ENCODE measurements at places on chromosomes 6 and 20.

DNA sequence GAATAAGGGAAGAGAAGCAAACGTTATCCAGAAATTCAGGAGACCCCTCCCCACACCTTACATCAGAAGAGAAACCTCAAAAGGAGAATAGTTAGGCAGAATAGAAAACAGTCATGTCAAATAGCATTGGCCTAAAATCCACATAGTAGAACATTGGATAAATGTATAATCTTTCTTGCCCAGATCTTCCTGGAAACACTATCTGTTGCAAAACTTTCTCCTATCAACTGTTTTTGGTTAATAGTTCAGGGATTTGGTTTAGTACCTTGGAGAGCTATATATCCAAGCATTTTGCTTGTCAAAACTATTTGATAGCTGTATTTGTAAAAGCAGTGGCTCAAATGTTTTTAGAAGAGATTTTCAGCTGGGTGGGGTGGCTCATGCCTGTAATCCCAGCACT lies 74.3 kb upstream of the PHACTR2 start:
- no peak for DNase-seq

DNA sequence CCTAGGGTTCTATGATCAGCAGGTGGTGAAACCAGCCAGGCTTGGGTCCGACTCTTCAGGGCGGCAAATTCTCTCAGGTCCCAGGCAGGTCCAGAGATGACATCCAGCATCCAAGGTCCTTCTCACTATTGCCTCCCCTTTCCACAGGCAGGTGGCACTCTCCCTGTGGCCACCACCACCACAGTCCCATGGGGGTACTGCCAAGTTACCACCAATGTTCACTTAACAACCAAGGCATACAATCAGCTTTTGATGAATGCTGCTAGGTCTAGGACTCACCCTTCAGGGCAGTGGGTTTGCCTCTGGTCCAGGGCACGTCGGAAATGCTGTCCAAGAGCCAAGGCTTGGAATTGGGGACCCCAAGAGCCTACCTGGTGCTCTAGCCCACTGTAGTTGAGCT lies 40.4 kb upstream of the UTRN start:
- DNase-seq: no peak

GRCh38 chr20:56358070-56358469 lies 704 bp upstream of the FAM210B start:
- no peak for DNase-seq

DNA sequence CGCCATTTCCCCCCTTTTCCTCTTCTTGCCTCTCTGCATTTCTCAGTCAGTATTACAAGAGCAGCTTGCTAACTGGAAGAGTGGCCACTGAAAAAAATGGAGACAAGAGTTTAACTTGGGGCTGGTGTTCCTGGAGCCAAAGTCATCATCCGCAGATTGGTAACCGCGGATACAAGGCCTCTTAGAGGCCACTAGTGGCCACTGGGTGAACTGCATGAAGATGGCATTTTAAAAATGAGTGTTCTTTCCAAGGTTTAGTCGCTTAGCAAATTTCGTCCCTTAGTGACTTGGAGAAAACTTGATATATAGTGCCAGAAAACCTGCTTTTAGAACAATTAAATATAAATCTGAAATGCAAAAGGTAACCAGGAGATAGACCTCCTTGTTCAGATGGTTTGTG lies 4.8 kb downstream of the F13A1 start:
- DNase-seq: peak; percentile 40

DNA sequence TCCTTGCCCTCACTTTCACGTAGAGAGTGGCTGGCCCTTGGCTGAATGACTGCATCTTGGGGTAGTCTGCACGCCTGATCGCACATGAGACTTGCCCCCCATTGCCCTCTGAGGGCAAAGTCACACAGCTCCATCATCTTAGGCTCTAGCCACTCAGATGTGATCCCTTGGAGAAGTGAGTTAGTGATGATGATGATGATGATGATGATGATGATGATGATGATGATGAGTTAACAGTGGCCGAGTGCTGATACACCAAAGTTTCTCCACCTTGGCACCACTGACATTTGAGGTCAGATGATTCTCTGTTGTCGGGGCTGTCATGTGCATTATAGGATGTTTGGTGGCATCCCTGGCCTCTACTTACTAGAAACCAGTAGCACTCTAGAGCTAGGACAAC lies 84.0 kb downstream of the PREX1 start:
- DNase-seq: no peak

DNA sequence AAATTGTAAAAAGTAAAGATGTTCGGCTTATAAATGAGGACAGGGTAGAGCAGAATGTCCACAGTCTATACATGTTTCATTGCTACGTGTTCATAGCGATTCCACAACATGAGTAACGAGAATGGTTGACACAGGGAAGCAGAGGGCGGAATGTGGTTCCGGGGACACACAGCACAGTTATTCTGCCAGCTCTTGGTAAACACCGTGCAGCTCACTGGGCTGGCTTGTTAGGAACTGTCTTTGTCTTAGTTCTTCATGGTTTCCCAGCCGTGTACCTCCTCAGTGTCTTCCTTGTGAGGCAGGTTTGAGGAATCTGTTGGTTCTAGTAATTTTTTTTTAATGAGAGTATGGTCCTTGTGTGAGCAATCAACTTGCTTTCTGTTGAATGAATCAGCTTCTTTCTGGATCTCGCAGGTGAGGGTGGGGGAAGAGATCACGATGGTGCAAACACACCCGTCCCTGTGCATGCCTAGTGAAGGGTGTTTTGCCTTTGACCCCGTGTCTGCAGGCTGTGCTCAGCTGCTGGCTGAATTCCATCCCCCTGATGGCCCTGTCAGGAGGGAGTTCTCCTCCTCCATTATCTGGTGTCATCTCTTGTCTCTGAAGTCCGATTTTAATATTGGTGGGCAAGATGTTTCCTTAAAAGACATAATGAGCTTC lies 168.2 kb downstream of the SMOC2 start:
- DNase-seq: no peak

DNA sequence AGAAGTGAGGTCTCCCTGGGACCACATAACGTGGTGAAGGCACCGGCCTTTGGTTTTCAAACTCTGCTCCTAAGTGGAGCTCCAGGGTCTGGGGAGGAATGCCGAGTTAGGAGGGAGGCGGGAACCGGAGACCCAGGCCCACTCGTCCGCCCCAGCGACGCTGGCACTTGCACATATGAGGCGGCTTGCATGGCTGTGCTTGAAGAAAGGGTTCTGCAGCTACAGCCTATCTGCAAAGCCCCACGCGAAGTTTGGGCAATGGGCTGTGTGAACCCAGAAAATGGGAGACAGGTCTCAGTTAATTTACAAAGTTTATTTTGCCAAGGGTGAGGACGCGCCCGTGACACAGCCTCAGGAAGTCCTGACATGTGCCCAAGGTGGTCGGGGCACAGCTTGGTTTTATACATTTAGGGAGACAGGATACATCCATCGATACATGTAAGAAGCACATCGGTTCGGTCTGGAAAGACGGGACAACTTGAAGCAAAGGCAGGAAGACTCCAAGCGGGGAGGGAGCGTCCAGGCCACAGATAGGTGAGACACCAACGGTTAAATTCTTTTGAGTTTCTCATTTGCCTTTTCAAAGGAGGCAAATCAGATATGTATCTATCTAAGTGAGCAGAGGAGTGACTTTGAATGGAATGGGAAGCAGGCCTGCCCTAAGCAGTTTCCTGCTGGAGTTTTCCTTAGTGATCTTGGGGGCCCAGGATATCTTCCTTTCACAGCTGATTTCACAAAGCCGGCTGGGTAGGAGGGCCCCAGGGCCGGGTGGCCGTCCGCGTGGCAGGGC lies 782 bp upstream of the PCMTD2 start:
- DNase-seq: peak; percentile 20

DNA sequence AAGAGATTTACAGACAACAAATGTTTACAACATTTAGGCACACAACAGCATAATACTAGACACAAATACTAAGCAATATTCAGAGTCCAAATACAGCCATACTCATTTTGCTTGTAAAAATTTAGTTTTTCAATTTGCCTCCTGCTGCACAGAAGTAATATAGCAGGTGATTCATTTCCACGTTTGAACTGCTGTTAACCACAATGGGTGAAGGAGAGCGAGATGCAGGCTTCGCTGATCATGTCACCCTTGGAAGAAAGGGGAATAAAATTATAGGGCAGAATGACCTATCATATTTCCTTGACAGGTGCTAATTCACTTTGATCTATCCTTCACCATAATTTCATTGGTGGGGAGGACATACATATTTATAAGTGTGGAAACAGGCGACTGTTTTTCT lies 643.8 kb upstream of the AGPAT4 start:
- DNase-seq: no peak

GRCh38 chr20:41960166-41960565 lies 342.0 kb upstream of the CHD6 start:
- no peak for DNase-seq

DNA sequence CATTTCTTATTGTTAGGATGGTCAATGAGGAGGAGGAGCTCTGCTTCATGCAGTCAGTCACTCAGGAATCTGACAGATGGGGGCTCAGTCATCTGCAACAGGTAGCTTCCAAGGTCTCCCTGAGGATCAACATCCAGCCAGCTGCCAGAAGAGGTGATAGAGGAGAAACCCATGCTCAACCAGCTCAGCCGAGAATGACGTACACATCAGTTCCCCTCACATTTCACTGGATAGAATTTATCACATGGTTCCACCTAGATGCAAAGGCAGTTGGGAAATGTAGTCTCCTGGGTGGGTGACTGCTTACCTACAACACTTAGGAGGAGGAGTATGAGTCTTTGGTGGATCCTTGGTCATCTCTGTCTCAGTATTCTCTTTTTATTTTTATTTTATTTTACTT lies 144.5 kb downstream of the CEBPB start:
- peak; percentile 16 for DNase-seq

- DNase-seq: peak; percentile 48
Observed at GRCh38 chr20:20837574-20838021, 125.2 kb upstream of the RALGAPA2 start.

GRCh38 chr6:159378411-159379328 lies 209.5 kb downstream of the FNDC1 start:
- DNase-seq: no peak

- DNase-seq: no peak
Observed at GRCh38 chr6:124056407-124057334, 253.0 kb downstream of the NKAIN2 start.

- DNase-seq: no peak
Observed at GRCh38 chr6:17361013-17361412, 32.4 kb upstream of the CAP2 start.

DNA sequence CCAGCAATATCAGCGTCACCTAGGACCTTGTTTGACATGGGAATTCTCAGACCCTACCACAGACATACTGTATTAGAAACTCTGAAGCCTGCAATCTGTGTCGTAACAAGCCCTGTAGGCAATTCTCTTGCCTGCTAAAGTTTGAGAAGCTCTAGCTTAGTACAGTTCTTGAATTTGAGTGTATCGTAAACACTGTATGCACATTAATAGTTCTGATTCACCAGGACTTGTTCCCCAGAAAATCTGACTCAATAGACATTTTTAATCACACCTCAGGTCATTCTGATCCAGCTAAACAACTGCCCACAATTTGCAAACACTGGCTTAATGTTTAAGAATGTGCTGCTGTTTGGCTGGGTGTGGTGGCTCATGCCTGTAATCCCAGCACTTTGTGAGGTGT lies 414.3 kb downstream of the TFAP2A start:
- no peak for DNase-seq

GRCh38 chr6:74939151-74939708 lies 266.6 kb downstream of the COL12A1 start:
- DNase-seq: no peak

DNA sequence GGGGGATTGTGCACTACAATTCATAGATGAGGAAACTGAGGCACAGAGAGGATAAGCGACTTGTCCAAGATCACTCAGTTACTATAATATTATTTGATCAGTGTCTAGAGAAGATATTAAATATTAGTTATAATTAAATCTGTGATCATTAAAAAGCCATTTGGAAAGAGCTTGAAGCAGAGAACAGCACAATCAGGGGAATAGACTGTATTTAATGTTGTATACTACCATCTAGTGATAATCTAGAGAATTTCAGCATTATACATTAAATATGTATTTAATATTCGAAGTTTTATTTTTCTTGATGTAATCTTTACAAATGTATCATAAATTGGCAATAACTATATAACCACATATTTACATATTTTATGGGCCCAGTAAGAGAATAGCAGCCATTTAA lies 20.1 kb upstream of the MTCL3 start:
- DNase-seq: no peak

- no peak for DNase-seq
Observed at GRCh38 chr20:44809380-44810060, 826 bp downstream of the RIMS4 start.

GRCh38 chr6:149508485-149508884 lies 23.7 kb upstream of the ZC3H12D start:
- DNase-seq: no peak

- DNase-seq: no peak
Observed at GRCh38 chr6:163427498-163428254, 13.2 kb downstream of the QKI start.

GRCh38 chr20:22241609-22242008 lies 342.8 kb downstream of the FOXA2 start:
- no peak for DNase-seq

DNA sequence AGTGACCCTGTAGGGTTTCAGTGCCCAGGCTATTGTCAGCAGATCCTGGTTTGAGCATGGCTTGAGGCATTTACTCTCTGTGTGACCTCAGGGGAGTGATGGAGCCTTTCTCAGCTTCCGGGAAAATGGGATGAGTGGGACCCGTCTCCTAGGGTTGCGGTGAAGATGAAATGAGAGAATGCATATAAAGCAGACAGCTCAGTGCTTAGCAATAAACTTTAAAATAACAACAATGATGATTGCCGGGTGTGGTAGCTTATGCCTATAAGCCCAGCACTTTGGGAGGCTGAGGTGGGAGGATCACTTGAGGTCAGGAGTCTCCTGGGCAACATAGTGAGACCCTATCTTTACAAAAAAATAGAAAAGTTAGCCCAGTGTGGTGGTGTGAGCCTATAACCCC lies 106.0 kb upstream of the MTHFD1L start:
- DNase-seq: no peak

DNA sequence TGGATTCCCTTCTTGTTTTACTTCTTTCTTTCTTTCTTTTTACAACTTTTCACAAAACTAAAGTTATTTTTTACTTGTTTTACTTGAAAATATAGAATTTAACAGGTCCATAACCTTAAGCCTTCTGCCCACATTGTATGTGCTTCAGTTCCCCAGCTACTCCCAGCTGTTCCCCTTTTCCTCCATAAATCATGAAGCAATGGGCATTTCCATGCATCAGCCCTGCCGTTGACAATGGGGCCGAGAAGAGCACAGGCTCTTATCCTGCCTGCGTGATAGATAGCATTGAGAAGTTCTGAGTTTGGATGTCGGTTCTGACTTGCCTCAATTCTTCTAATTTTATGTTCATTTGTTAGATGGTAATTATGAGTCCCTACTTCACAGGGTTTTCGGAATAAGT lies 583.8 kb downstream of the CDH26 start:
- no peak for DNase-seq

DNA sequence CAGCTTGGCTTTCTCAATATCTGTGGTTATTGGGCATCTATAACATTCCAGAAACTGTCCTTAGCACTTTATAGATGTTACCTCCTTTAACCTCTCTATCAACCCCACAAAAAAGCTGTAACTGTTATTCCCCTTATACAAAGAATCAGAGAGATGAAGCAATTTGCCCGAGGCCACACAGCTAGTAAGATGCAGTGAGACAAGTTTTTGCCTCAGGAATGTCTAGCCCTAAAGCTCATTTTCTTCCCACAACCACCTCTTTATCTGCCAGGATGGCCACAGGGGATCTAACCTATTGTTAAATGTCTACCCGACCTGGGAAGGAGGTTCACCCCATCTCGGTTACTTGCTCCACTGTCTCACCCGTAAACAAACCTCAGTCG lies 31.9 kb upstream of the TCP11 start:
- DNase-seq: no peak

- DNase-seq: no peak
Observed at GRCh38 chr6:140256248-140256647, 881.8 kb upstream of the CITED2 start.

- DNase-seq: no peak
Observed at GRCh38 chr20:11791316-11791715, 126.4 kb upstream of the BTBD3 start.
